ENCODE measurements at places on chromosomes 12 and 14. TPM values are rescaled to one million over a fixed set of nuclear protein-coding genes. Genes with fewer than 3 reads are reported as not detected.

AKAP5 gene
- polyA plus RNA-seq, result 0.66 TPM

PRPH gene
- polyA plus RNA-seq, result not detected

LYSET gene
- polyA plus RNA-seq, result 28.8 TPM

KRT75 gene
- polyA plus RNA-seq, result not detected

SLC4A8 gene
- polyA plus RNA-seq, result 0.53 TPM

CRY1 gene
- polyA plus RNA-seq, result 3.4 TPM

KRT71 gene
- not detected for polyA plus RNA-seq

HOXC10 gene
- not detected for polyA plus RNA-seq

C12orf50 gene
- not detected for polyA plus RNA-seq

TPPP2 gene
- polyA plus RNA-seq, result not detected

THAP2 gene
- 11.1 TPM for polyA plus RNA-seq

IKZF4 gene
- 0.35 TPM for polyA plus RNA-seq

IAPP gene
- polyA plus RNA-seq, result not detected

CYP46A1 gene
- not detected for polyA plus RNA-seq

CCDC198 gene
- polyA plus RNA-seq, result not detected

HNF1A gene
- not detected for polyA plus RNA-seq

PAX9 gene
- polyA plus RNA-seq, result not detected

KRT5 gene
- polyA plus RNA-seq, result not detected

COCH gene
- polyA plus RNA-seq, result 189 TPM

GPR84 gene
- polyA plus RNA-seq, result not detected

APOF gene
- not detected for polyA plus RNA-seq

CPNE6 gene
- not detected for polyA plus RNA-seq

SRRM4 gene
- not detected for polyA plus RNA-seq

PDE3A gene
- polyA plus RNA-seq, result not detected

CLEC9A gene
- not detected for polyA plus RNA-seq

ZBTB42 gene
- 1.0 TPM for polyA plus RNA-seq

CNOT2 gene
- 106 TPM for polyA plus RNA-seq

C14orf132 gene
- polyA plus RNA-seq, result 0.04 TPM

ENDOU gene
- polyA plus RNA-seq, result not detected

KCNH3 gene
- 0.15 TPM for polyA plus RNA-seq

NGB gene
- not detected for polyA plus RNA-seq

AP4S1 gene
- polyA plus RNA-seq, result 9.7 TPM

TAS2R7 gene
- not detected for polyA plus RNA-seq

PTCSC3 gene
- not detected for polyA plus RNA-seq

CAPZA3 gene
- not detected for polyA plus RNA-seq

BCAT1 gene
- 11.5 TPM for polyA plus RNA-seq

OS9 gene
- polyA plus RNA-seq, result 70.4 TPM

PLEKHD1 gene
- polyA plus RNA-seq, result 0.11 TPM

BDKRB2 gene
- not detected for polyA plus RNA-seq

GSG1 gene
- polyA plus RNA-seq, result not detected

STYK1 gene
- polyA plus RNA-seq, result not detected

RPL10L gene
- not detected for polyA plus RNA-seq

CNTN1 gene
- polyA plus RNA-seq, result not detected

LBHD2 gene
- polyA plus RNA-seq, result not detected

CRIP2 gene
- 70.8 TPM for polyA plus RNA-seq

SLCO1B1 gene
- not detected for polyA plus RNA-seq

ERBB3 gene
- polyA plus RNA-seq, result 0.83 TPM

LRRIQ1 gene
- not detected for polyA plus RNA-seq

FGF23 gene
- not detected for polyA plus RNA-seq

ARL1 gene
- polyA plus RNA-seq, result 30.2 TPM

LYZ gene
- 9.2 TPM for polyA plus RNA-seq

ATN1 gene
- 1.4 TPM for polyA plus RNA-seq

P3H3 gene
- polyA plus RNA-seq, result not detected

RBMS2 gene
- polyA plus RNA-seq, result 0.28 TPM

IL31 gene
- polyA plus RNA-seq, result not detected

Data from IgD-negative memory B cell (primary cell).